ENCODE measurements at places on chromosomes 12 and 14. TPM values are rescaled to one million over a fixed set of nuclear protein-coding genes. Genes with fewer than 3 reads are reported as not detected.

- DNase-seq: no peak
Observed at GRCh38 chr14:79749065-79749464, 462.2 kb downstream of the DIO2 start.

DHRS2 gene
- polyA plus RNA-seq: 9.1 TPM

DNA sequence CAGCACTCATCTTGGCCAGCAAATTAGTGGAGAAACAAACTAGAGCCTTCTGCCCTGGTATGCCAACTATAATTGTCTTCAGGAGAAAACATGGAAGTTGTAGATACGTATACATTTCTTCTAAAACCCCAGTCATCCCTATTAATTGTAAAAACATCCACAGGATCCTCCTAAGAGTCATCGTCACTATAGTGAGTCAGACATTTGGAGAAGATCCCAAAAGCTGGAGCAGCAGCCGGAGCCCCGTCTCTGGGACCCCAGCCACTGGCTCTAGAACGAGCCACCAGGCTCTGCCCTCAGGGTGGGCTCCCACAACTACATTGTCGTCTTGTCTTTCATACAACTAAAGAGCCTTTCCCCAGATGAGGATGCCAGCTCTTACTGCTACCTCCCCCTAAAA is 15.5 kb downstream of the PRKAB1 start:
- no peak for DNase-seq

DNA sequence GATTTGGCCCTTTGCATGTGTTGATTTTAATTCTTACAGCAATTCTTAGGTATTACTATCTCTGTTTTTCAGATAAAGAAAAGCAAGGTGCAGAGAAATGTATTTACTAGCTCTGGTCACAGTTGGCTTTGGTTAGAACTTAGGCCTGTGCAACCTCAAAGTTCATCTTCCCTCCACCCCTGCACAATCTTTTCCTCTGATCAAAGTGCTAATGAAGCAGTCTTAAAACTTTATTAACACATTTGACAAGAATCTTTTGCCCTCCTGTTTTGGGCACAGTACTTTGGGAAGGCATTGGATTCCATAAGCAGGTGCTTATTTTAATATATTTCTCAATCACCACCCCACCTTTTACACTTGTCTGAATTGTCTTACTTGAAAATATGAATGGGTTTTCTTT is 2.7 kb downstream of the IRAK4 start:
- DNase-seq: no peak

GRCh38 chr14:71183876-71184689 is 276.8 kb downstream of the PCNX1 start:
- no peak for DNase-seq

DNA sequence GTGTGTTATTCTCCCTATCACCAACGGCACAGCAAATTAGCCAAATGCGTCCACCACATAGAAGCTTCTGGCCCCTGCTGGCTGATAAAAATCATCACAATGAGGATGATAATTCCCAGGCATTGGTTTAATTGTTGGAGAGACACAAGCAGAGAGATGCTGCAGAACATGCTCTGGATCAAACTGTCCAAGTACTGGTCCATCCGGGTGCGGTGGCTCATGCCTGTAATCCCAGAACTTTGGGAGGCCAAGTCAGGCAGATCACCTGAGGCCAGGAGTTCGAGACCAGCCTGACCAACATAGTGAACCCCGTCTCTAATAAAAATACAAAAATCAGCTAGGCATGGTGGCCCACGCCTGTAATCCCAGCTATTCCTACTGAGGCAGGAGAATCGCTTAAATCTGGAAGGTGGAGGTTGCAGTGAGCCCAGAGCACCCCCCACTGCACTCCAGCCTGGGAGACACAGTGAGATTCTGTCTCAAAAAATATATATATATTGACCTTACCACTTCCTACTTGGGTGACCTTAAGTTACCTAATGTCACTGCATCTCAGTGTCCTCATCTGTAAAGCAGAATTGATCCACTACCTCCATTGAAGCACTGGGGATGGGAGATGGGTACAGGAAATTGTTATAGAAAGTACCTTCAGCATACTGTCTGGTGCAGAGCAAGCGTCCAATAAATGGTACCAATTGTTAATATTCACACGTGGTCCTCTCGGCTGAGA is 83.7 kb upstream of the EGLN3 start:
- DNase-seq: no peak

DNA sequence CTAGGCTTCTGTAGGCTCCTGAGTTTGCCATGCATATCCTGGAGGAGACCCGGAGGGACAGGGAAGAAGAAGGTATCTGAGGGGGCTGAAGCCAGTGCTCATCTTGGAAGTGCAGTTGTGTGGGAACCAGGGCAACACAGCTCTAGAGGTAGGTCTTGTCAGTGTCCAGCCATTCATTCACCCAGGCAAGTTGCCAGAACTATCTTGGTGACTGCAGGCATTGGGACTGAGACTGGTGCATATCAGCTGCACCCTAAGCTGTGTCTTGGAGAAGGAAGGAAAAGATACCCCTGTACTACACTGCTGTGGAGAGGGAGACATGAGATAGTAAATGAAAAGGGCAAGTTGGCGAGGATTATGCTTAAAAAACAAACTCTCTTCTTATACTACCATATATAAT is 4.9 kb upstream of the WIF1 start:
- no peak for DNase-seq
